ENCODE measurements at places on chromosomes 7 and 10. TPM values are rescaled to one million over a fixed set of nuclear protein-coding genes. Genes with fewer than 3 reads are reported as not detected.

- no peak for DNase-seq
Observed at GRCh38 chr10:87656431-87657072, 3.1 kb upstream of the PAPSS2 start.

LBX1 gene
- total RNA-seq, result not detected

- no peak for DNase-seq
Observed at GRCh38 chr10:64059884-64060283, 538.7 kb downstream of the REEP3 start.

DNA sequence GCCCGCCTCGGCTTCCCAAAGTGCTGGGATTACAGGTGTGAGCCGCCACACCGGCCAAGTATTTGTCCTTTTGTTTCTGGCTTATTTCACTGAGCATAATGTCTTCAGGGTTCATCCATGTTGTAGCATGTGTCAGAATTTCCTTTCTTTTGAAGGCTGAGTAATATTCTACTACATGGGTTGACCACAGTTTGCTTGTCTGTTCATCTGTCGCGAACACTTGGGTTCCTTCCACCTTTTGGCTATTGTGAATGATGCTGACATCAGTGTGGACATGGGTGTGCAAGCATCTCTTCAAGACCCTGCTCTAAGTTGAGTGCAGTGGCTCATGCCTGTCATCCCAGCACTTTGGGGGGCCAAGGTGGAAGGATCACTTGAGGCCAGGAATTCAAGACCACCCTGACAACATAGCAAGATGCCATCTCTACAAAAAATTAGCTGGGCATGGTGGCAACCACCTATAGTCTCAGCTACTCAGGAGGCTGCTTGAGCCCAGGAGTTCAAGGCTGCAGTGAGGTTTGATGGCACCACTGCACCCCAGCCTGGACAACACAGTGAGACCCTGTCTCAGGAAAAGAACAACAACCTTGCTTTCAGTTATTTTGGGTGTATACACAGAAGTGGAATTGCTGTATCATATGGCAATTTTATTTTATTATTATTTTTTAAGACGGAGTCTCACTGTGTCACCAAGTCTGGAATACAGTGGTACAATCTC is 17.0 kb downstream of the CHST12 start:
- DNase-seq, result no peak

GRCh38 chr10:18675086-18675801 is 16.0 kb downstream of the ARL5B start:
- no peak for DNase-seq

MYPN gene
- not detected for total RNA-seq

PRXL2A gene
- 3.9 TPM for total RNA-seq

- no peak for DNase-seq
Observed at GRCh38 chr7:121167971-121168370, 160.8 kb upstream of the WNT16 start.

ACSM6 gene
- total RNA-seq, result not detected

RET gene
- total RNA-seq, result not detected

GRCh38 chr7:117829450-117830117 is 43.7 kb downstream of the CTTNBP2 start:
- no peak for DNase-seq

- no peak for DNase-seq
Observed at GRCh38 chr7:104661575-104661974, 333.2 kb downstream of the LHFPL3 start.

DNA sequence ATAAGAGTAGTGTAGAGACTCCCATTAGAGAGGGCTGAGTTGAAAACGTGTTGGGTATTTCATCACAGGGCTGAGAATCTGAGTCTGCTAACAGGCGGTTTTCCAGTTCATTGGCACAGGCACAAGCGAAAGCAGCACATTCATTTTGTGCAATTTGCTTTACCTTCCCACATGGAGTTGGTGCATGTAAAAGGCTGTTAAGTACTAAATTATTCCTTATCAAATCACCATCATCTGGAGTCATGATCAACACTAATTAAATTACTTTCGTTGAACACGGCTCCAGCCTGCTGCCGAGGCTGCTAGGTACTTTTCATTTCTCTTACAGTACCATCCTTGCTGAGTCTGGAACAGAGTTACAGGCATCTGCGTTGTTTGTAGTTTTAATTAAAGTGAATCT is 43.8 kb downstream of the ETV1 start:
- no peak for DNase-seq

GRCh38 chr10:21813946-21814345 is 189.6 kb downstream of the DNAJC1 start:
- DNase-seq, result no peak

DNA sequence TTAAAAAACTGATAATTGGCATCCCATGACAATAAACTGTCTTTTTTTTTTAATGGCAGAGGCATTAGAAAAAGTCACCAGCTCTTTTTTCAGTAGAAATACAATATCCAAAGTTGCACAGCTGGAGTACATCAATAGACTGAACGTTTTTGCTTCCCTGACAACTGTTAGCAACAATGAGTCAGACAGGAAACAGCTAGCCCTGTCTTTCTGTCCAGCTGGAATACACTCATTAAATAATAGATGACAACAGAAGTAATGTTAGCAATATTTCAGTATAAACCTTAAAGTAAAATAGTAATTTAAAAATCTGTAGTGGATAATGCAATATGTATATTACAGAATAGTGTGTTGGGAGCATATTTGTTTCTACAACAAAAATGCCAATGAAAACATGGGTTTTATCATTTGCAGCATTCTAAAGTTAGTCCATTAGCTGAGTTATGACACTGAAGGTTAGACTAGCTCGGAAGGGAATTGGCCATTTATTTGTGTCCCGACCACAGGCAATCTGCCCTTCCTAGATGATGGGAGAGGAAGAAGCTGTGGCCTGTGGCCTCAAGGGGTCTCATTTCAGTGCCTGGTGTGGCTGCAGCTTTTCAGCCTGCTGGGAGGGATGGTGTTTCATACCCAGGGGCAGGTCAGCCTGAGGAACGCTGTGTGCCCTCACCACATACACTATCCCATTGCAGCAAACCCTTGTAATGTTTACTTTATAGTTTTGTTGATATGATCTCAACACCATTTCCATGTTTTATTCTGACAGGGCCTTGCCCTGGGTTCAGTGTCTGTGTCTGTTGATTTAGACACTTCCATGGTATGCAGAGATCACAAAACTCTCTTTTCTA is 173.3 kb downstream of the SLC16A9 start:
- no peak for DNase-seq

DNA sequence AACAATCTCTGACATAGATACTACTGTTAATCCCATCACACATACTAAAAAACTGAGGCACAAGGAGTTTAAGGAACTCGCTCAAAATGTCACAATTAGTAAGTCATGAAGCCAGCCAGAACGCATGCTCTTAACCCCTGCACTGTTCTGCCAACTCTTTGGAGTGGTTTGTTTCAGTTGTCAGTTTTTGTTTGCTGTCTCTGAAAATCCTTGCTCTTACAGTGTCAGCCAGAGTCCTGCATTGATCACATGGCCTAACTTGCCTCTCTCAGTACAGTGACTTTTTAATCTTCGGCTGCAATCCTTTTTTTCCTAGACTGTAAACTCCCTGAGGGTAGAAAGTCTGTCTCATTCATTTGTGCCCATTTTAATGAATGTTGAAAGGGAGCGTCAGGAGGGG is 753.8 kb downstream of the AUTS2 start:
- no peak for DNase-seq

PVRIG gene
- total RNA-seq, result 33.2 TPM

- DNase-seq, result no peak
Observed at GRCh38 chr10:111370101-111370500, 293.3 kb downstream of the ADRA2A start.

H2BK1 gene
- total RNA-seq, result not detected

- no peak for DNase-seq
Observed at GRCh38 chr10:51010977-51011376, 63.3 kb upstream of the PRKG1 start.

DNA sequence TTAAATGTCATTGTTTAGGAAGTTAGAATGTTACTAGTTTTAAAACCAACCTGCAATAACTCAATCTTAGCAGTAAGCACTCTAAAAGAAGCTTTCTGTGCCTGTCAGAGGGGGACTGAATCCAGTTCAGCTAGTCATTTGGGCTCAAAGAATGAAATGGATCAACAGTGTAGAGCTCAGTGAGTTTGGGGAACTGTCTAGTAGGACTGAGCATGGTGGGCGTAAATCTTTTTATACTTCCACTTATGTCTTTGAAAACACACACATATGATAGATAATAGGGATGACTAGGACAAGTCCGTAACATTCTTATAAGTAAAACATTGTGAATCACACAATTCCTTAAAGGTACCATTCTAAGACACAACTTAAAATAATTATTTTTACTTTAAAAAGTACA is 11.5 kb downstream of the GSAP start:
- no peak for DNase-seq

HOXA6 gene
- total RNA-seq, result not detected

SGPL1 gene
- total RNA-seq, result 16.9 TPM

- peak; percentile 7 for DNase-seq
Observed at GRCh38 chr10:101397140-101397539, 43.2 kb downstream of the BTRC start.

GPR22 gene
- total RNA-seq, result not detected

DNA sequence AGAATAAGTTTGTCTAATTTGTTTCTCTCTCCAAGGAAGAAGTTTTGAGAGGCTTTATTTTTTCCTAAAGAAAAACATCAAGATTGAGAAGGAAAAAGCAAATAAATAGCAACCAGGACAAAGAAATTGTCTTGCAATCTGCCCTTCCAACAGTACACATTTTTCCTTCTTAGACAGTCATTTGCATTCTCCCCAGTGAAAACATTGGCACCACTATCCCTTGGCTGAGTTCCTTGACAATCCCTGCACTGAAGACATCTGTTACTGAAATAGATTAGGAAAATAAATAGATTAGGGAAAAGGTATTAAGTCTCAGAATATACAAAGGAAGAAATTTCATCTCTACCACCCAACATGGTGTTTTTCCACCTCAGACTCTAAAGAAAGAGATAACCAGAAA is 12.2 kb upstream of the TMEM243 start:
- no peak for DNase-seq

KCND2 gene
- total RNA-seq, result not detected

WNT8B gene
- total RNA-seq, result not detected

CNNM1 gene
- total RNA-seq, result 0.16 TPM

DNA sequence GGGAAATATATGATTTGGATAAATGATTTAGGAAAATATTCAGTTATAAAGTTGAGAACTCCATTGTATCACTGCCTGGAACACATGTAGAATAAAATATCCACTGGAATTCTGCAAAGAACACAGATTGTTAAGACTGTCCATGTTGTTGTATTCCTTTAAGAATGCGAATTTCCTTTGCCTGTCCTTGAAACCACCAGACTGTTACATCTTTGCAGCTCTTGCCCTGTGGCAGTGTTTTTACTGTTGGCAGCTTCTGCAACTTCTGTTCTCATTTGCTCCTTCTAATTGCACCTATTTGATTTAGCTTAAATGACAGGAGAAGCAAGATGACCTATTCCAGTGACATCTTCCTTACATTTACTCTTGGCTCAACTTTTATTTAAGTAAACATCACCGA is 39.7 kb downstream of the MALSU1 start:
- DNase-seq, result no peak

DNA sequence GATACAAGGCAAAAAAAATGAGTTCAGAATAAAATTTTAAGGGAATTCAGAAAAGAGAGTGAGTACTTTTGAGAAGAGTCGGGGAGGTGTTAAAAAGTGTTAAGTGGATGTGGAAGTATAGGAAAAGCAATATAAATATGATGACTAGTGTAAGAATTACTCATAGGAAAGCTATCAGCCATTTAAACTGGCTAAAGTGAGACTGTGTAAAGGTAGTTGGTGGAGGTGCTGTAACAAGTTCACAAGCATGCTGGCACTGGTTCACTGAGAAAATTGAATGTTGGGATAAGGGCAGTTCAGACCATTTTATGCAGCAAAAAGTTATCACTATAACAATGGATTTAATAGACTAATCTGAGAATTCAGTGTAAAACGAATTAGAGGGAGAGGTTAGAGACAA is 179.0 kb upstream of the DKK1 start:
- no peak for DNase-seq

DNA sequence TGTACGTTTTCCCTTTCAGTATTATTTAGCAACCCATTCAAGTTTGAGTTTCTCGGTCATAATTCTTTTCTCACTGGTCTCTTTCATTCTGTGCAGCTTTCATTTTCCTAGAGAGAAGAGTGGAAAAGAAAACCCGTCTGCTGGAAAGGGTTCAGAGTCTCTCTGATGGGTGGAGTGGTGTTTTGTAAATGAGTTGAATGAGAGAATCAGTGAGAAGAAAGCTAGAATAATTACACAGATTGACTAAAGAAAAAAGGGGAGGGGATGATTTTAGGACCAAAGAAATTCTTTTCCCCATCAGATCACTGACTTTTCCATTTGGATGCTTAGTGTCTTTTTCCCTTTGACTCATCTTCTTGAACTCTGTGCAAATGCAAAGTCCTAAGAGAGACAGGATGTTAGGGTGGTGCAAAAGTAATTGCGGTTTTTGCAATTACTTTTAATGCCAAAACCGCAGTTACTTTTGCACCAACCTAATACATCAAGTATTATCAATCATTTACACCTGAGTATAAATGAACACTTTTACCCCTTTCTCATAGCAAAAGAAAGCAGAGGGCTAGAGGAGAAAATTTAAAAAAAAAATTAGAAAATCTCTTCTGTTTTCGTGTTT is 242.1 kb upstream of the SP4 start:
- DNase-seq, result no peak

GRCh38 chr7:24290004-24290641 is 6.1 kb downstream of the NPY start:
- DNase-seq, result peak; percentile 64

GRCh38 chr7:112067200-112067599 is 139.0 kb downstream of the DOCK4 start:
- no peak for DNase-seq

- no peak for DNase-seq
Observed at GRCh38 chr10:101629837-101630632, 41.9 kb downstream of the DPCD start.

- DNase-seq, result no peak
Observed at GRCh38 chr10:101902820-101903145, 59.2 kb upstream of the KCNIP2 start.

- peak; percentile 49 for DNase-seq
Observed at GRCh38 chr10:88755753-88756152, 4.1 kb upstream of the LIPN start.

FOXP2 gene
- total RNA-seq, result not detected

- no peak for DNase-seq
Observed at GRCh38 chr7:108659261-108659660, 89.6 kb downstream of the DNAJB9 start.

DNA sequence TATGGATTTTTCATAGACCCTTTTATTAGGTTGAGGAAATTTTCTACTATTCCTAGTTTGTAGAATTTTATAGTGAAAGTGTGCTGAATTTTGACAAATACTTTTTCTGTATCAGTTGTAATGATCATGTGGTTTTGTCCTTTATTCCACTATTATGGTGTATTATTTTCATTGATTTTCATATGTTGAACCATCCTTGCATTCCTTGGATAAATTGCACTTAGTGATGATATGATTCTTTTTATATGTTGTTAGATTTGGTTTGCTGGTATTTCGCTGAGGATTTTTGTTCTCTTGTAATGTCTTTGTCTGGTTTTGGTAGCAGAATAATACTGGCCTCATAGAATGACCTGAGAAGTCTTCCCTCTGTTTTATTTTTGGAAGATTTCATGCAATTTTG is 140.6 kb upstream of the CDK6 start:
- no peak for DNase-seq

GRCh38 chr10:69869291-69869961 is 67.7 kb downstream of the COL13A1 start:
- no peak for DNase-seq

GRCh38 chr10:7045891-7046599 is 364.8 kb downstream of the SFMBT2 start:
- DNase-seq, result no peak

GRCh38 chr7:113945018-113945938 is 26.5 kb upstream of the PPP1R3A start:
- DNase-seq, result no peak

Measured in CD4-positive, alpha-beta T cell (primary cell).